Regular cardiac myocyte (primary cell): ENCODE measurements at places on chromosomes 7 and 10. TPM values are rescaled to one million over a fixed set of nuclear protein-coding genes. Genes with fewer than 3 reads are reported as not detected.

Gene MUC12
- total RNA-seq, result 0.19 TPM in 1 of 2 replicates, not detected in the other

Gene COL26A1
- under 0.01 TPM in 1 of 2 replicates, not detected in the other for total RNA-seq

Gene CCL26
- 2.9 and 12.1 TPM in 2 replicates for total RNA-seq

Gene SFRP4
- 12.3 and 235 TPM in 2 replicates for total RNA-seq

Gene BLOC1S2
- total RNA-seq, result 47.4 and 56.9 TPM in 2 replicates

Gene NPSR1
- not detected in 2 replicates for total RNA-seq

Gene KLF14
- total RNA-seq, result under 0.01 TPM in 1 of 2 replicates, not detected in the other

Gene FFAR4
- not detected in 2 replicates for total RNA-seq

Gene RNF32
- total RNA-seq, result 0.77 and 2.5 TPM in 2 replicates

Gene TMEM270
- not detected in 2 replicates for total RNA-seq

Gene ZNF239
- total RNA-seq, result 7.0 and 12.1 TPM in 2 replicates

Gene RSU1
- total RNA-seq, result 66.5 and 66.7 TPM in 2 replicates

Gene ARMC3
- total RNA-seq, result not detected in 2 replicates

Gene ZEB1
- total RNA-seq, result 64.4 and 101 TPM in 2 replicates

Gene NAT16
- not detected in 2 replicates for total RNA-seq

Gene ADAM22
- 0.28 and 0.58 TPM in 2 replicates for total RNA-seq

Gene HDAC9
- total RNA-seq, result 18.2 and 51.9 TPM in 2 replicates

Gene CLDN12
- 34.1 and 62.6 TPM in 2 replicates for total RNA-seq

Gene ELMO1
- 0.28 and 0.38 TPM in 2 replicates for total RNA-seq

Gene IGFBP3
- 63.3 and 524 TPM in 2 replicates for total RNA-seq

Gene PTPN20
- 1.3 and 3.9 TPM in 2 replicates for total RNA-seq

Gene METTL27
- 9.9 and 11.5 TPM in 2 replicates for total RNA-seq

Gene CYP3A4
- total RNA-seq, result not detected in 2 replicates

Gene KDM7A
- 3.6 and 7.3 TPM in 2 replicates for total RNA-seq

Gene VKORC1L1
- total RNA-seq, result 16.1 and 21.7 TPM in 2 replicates

Gene PRKG1
- 17.8 and 48.5 TPM in 2 replicates for total RNA-seq

Gene CC2D2B
- under 0.01 and 0.19 TPM in 2 replicates for total RNA-seq

Gene LEP
- 8.2 TPM in 1 of 2 replicates, not detected in the other for total RNA-seq

Gene TUBB8
- total RNA-seq, result not detected in 2 replicates

Gene PYROXD2
- 6.5 and 16.6 TPM in 2 replicates for total RNA-seq

Gene ANKRD30A
- not detected in 2 replicates for total RNA-seq

Gene MBL2
- not detected in 2 replicates for total RNA-seq

Gene MRC1
- total RNA-seq, result 0.19 and 0.28 TPM in 2 replicates

Gene ADAP1
- 4.4 and 16.3 TPM in 2 replicates for total RNA-seq
